NCI-H1930 (cell line): ENCODE measurements at places on chromosomes 2 and 18.

- DNase-seq: no peak
Measured at GRCh38 chr2:186526281-186526680, 40.2 kb downstream of the ZC3H15 start.

- DNase-seq: no peak
Measured at GRCh38 chr2:117085256-117085655, 729.2 kb upstream of the DDX18 start.

- DNase-seq: no peak
Measured at GRCh38 chr2:43569921-43570320, 25.9 kb downstream of the THADA start.

DNA sequence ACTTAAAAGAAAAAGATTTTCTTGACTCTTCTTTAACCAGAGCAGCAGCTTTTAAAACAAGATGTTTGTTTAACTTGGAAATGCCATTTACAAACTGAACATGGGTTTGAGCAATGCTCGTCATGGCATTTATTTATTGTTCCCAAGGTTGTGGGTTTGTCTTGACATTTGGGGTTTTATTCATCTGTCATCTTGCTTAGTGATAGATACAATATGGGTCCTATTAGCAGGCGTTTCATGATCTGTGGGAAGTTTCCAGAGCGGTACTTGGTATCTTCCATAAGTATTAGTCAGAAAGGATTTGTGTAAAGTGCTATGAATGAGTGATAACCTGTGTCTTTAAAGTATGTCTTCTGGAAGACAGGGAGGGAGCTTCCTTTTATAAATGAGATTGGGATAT is 29.9 kb upstream of the MGAT5 start:
- DNase-seq: no peak

DNA sequence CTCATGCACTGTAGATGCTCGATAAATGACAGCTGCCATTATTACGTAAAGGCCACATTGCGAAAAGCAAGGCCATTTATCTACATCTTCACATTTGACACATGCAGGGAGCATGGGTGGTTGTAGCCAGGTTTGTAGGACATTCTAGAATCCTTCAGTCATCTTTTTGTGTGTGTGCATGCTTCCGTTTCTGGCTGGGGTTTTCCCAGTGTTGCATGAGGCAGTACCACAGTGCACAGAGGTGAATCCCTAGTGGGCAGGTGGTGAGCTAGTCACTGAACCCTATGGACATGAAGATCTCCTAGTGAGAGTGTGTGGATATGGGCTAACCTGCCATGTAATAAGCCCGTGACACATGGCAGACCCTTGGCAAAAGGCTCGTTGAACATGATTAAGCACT is 151.8 kb upstream of the SLC14A2 start:
- no peak for DNase-seq

DNA sequence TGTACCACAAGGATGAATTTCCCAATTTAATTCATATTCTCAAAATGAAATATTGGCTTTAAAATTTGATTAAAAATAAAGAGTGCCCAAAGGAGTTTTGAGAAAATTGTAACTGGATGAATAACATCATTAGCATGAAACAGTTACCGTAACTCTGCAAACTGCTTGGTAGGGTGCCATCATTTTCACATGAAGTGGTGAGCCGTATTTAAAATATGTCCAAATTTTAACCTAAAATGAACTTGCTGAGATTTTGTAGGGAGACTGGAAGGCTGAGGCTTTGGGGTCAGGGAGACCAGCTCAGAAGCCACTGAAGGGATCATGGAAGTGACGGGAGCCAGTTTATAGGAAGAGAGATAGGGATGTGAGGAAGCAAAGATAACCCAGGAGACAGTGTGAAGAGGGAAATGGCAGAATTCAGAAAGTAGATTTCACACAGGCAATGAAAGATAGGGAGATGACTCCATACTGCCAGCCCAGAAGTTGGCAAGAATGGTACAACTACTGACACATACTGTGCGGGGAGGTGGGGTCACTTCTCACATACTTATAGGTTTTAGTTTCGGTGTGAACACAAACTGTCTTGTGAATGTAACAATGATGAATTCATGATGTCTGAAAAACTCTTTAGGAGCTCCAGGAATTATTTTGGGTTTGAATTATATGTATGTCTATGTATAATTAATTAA is 53.8 kb downstream of the EFEMP1 start:
- no peak for DNase-seq

DNA sequence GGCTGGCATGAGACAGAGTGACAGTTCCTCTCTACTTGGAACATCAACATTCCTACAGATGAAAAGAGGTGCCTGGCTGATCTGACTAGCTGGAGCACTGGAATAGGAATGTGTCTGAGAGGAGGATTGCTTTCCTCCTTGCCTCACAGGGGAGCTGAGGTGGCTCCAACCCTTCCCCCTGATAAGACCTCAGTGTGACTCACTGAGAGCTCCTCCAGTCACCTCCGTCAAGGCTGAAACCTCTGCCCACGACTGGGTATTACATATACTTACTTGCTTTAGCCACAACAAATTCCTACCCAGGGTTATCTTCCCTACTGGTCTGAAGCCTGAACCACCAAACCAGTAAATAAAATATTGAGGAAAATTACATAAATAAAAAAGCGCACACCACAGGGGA is 342.7 kb upstream of the REG3G start:
- no peak for DNase-seq

DNA sequence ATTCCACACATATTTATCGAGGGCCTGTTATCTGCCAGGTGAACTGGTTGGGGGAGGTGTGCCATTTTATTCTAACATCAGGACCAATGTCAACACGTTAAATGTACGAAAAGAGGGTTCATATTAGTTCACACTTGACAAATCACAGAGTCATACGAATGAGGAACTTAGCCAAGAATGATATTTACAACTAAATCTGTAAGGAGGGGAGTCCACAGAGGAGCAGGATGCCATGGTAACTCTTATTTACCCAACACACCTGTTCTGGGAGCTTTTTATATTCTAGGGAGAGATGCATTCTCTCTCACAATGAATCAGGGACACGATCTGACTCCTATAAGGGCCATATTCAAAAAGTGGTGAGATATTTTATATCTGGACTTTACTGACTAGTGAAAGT is 144.1 kb downstream of the CDC42EP3 start:
- no peak for DNase-seq

GRCh38 chr2:189297446-189297845 is 117.9 kb upstream of the COL5A2 start:
- no peak for DNase-seq

GRCh38 chr2:239467956-239468490 is 67.2 kb upstream of the HDAC4 start:
- no peak for DNase-seq

DNA sequence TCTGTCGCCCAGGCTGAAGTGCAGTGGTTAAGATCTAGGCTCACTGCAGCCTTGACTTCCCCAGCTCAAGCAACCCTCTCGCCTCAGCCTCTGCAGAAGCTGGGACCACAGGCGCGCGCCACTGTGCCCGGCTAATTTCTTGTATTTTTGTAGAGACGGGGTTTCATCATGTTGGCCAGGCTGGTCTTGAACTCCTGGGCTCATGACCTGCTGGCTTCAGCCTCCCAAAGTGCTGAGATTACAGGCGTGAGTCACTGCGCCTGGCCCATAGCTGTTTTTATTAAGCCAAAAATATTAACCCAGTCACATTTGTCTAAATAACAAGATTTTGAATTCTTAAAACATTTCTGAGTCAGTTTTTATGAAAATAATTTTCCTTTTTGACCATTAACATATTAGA is 6.3 kb upstream of the SFT2D3 start:
- DNase-seq: no peak

GRCh38 chr2:10271946-10272345 is 30.8 kb upstream of the HPCAL1 start:
- no peak for DNase-seq

- DNase-seq: no peak
Measured at GRCh38 chr2:118120401-118120780, 32.1 kb downstream of the INSIG2 start.

DNA sequence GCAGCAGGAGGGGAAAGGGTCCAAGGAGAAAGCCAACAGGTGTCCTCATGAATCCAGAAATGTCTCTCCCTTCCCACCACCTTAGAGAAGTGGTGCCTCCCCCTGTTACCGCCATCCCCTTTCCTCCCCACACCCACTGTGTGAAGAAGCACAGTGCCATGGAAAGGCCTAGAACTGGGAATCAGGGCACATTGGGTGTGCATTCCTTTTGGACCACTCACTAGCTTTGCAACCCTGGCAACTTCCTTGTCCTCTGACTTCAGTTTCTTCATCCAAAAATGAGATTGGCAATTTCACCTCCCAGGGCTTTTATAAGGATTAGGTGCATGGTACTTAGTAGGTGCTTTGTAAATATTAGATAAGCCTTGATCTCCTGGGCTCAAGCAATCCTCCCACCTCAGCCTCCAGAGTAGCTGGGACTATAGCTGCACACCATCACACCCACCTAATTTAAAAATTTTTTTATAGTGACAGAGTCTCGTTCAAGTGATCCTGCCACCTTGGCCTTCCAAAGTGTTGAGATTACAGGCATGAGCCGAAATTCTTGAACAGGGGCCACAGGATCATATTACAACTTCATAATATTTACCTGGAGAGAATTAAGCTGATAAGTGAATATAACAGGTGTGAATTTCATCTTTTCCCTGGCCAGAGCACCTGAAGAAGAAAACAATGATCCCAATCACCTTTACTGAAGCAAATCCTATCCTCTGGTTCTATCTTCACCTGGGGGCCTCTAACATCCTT is 97.9 kb upstream of the TAF1B start:
- DNase-seq: no peak

DNA sequence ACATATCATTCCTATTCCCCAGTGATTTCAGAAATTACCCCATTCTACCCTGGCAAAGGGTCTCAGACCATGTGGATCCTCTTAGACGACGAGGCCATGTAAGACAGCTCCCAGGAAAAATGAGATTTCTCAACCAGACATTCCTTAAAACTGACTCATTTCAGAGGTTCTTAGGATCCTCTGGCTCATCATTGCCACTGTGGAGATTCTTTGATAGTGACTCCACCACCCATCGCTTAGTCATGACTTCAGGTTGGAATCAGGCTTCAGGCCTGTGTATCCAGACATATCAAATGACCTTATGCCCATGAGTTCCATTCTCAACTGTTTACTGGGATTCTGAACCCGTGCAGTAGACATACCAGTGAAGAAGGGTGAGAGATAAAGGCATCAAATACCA is 245.6 kb upstream of the TCF4 start:
- DNase-seq: no peak

GRCh38 chr2:219443016-219443696 is 8.5 kb downstream of the SPEG start:
- no peak for DNase-seq

DNA sequence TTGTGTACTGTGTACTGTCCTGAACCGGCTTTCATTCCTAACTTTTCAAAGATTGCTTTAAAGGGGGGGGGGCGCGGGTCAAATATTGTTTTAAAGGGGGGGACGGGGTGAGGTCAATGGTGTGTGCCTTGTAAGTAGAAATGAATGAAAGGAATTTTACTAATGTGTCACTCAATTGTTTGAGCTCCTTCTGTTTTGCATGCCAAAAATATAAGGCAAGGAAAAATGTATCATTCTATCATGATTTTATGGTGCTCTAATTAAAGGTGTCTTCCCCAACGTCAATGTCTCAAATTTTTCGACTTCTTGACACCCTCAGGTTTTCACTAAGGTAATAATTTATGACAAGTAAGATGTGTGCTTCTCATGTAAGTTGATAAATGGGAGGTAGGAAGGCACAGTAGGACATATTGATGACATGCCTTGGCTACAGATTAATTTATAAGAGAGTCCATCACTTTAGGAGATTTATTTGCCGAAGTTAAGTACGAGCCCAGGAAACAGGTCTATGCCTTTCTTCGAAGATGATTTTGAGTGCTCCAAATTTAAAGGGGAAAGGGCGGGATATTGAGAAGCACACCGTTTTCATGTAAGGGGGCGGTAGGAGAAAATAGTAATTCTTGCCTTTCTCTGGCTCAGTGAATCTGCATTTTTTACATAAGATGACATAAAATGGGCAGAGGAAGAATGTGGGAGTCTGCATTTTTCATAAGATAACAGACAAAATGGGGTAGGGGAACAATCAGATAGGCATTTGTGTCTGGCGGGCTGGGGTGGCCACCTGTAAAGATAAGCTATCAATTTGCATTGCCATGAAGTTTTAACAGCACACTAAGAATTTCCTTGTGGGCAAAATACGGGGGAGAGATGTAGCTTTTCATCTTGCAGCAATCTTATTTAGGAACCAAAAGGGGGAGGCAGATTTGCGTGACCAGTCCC is 1.2 kb upstream of the TRAPPC8 start:
- DNase-seq: no peak

DNA sequence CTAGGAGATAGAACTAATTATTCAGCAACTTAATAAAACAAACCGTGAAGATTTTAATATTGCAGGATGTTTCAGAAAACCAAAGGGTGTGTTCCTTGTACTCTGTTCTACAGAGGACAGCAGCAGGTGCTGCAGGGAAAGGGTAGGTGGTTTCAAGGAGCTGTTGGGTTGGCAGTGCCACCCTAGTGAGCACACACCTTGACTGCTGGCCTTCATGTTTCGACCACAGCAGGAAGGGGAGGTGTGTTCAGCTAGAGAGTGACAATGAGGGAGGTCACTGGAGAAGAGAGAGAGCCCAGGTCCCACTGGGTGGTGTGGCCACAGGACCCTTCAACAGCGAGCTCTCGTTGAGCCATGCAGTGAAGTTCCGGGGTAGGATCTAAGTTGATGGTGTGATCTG is 98.6 kb downstream of the ZNF236 start:
- DNase-seq: no peak

GRCh38 chr2:194223218-194223617 is 1433.8 kb upstream of the SLC39A10 start:
- DNase-seq: no peak

DNA sequence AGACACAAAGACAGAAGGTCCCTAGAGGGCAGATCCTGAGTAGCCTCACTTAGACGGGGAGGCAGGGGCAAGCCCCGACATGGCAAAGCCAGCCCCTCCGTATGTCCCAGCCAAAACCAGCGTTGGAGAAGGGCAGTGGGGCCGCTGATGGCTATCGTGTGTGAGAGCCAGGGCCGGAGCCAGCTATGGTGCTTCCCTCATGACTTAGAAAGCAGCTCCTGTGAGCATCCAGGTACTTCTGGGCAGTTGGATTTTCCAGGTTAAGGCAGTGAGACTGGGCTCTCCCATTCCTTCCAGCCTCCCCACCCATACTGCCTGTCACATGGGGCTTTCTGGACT is 31.2 kb upstream of the ROCK2 start:
- no peak for DNase-seq

GRCh38 chr2:42522035-42522434 is 28.3 kb upstream of the KCNG3 start:
- no peak for DNase-seq

GRCh38 chr2:84849271-84849952 is 31.5 kb downstream of the TRABD2A start:
- DNase-seq: no peak

DNA sequence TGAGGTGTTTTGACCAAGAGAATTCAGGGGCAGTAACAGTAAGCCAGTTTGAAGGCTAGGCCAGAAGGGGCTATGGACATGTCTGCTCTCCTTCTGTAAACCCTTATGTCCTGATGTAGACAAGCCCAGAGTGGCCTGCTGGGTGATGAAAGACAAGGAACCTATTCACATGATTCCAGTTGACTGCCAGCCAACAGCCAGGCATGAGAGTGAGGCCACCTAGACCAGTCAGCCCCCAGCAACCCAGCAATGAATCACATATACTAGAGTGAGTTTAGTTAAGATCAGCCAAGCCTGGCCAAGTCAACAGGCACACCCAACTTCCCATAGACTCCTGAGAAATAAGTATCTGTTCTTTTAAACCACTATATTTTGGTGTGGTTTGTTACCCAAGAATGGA is 1889.7 kb upstream of the CELF4 start:
- no peak for DNase-seq

- no peak for DNase-seq
Measured at GRCh38 chr2:233153146-233153798, 93.1 kb downstream of the INPP5D start.
